ENCODE measurements at places on chromosomes 6 and 20.

DNA sequence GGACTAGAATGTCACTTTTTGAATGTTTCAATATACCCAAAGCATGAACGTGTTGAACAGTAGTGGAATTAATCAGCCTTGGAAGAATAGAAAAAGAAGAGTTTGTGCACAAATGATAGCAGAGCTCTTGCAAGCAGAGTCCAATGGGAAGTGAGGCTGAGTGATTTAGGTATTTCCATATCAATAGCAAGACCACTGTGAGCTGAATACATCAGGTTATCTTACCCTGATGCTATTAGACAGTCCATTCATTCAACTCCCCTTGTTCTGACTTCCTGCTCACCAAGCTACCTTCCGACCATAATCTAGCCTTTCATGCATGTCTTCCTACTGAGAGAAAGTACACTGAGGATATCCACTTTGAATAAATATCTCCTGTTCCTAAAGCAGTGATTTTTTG lies 349.2 kb upstream of the RNF217 start:
- no peak for DNase-seq

DNA sequence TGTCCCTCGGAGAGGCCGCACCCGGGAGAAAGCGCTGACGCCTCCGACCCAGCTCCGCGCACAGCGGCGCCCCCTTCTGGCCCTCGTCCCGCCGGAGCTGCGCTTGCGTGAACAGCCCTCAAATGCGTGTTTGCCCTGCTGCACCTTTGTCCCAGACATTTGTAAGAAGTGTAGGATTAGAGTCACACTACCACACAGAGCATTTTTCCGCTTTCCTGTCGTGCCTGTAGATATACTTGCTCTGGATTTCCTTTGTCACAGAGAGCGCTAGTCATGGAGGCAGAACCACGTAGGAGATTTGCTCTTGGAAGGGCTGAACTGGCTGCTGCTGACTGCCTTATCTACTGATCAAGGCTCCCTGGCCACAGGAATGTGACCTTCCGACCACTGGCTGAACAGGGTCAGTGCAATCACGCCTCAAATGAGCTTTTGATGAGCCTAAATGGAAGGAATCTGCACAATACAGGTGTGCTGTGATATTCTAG lies 62.3 kb downstream of the PAX1 start:
- DNase-seq = no peak

GRCh38 chr6:12024699-12025434 lies 12.8 kb downstream of the HIVEP1 start:
- no peak for DNase-seq

DNA sequence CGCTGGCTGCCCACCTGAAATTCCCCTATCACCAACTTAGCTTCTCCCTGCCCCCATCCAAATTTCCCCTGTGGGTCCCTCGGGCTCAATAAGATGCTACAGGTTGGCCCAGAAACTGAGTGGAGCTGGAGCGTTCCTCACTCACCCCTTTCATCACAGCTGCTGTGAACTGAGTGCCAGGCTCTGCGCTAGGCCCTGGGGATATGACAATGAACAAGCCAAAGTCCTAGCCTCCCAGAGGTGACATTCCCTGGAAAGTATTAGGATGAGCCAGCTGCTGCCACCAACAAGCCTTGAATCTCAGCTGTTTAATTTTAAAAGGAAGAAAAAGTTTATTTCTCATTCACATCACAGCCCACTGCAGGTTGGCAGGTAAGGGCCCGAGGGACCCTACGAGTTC lies 86.6 kb upstream of the EYA2 start:
- DNase-seq = no peak

- DNase-seq = no peak
These were observed 13.1 kb downstream of the RPS10 start for GRCh38 chr6:34412643-34413214.

DNA sequence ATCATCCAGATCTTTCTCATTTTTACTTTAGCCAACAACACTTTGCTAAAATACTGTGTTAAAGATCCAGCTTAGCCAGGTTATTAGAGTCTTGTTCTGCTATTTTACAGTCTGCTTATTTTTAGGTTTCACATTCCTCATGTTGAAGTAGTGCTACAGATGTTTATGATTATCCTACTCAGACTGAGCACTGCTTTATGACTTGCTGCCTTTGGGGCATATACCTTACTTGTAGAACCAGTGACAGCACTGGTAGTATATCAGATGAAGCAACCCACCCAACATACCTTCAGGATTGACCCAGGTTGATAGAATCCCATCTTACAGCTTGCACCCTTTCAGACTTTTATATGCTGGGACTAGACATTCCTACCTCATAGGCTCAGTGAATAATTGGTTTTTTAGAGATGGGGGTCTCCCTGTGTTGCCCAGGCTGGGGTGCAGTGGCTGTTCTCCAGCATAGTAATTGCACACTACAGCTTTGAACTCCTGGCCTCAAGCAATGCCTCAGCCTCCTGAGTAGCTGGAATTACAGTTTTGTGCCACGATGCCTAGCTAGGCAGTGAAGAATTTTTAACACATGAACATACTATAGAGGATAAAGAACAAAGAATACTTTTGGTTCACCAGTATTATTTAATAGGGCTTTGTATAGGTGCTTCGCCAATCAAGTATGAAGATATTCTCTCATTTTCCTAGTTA lies 63.8 kb upstream of the DYNLRB1 start:
- no peak for DNase-seq

DNA sequence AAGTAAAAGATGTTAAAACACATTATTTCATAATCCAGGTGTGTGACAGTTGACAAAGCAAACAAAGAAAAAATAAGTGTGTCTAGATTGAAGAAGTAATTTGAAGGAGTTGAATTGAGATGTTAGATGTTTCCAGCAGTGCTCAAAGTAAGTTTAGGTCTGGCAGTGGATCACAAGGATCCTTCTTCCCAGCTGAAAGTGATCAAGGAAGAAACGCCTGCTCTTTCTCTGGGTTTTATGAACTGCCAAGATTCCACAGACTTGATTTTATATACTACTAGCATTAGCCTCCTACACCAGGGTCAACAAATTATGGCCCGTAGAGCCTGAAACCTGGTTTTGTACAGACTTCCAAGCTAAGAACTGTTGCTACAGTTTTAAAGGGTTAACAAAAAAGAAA lies 30.3 kb downstream of the STX7 start:
- DNase-seq = no peak

DNA sequence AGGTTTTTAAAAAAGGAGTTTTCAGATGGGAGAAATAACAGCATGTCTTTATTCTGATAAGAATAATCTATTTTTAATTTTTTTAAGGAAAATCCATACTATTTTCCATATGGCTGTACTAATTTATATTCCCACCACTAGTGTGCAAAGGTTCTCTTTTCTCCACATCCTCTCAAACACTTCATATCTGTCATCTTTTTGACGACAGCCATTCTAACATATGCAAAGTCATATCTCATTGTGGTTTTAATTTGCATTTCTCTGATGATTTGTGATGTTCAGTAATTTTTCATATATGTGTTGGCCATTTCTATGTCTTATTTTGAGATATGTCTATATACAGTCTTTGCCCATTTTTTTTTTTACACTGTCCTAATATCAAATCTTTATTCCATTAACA lies 280.6 kb upstream of the RUNX2 start:
- no peak for DNase-seq

GRCh38 chr6:29516108-29516507 lies 28.4 kb upstream of the MAS1L start:
- DNase-seq = no peak

DNA sequence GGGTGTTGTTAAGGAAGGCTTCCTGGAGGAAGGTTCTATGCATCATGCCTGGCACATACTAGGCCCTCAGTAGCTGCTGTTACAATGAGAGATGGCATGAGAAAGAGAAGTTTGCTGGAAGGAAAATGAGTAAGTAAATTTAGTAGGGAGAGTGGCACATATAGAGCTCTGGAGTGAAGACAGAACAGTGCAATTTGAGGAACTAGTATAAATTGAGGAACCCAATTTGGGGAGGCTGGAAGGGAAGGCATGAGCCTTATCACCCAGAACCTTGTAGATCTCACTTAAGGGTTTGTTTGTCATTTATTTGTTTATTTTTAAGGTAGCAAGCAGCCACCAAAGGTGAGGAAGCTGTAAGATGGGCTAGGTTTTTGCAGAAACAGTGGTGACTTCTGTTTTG lies 87.1 kb upstream of the SCGN start:
- no peak for DNase-seq

GRCh38 chr6:56172144-56172543 lies 75.2 kb downstream of the COL21A1 start:
- no peak for DNase-seq

- no peak for DNase-seq
These were observed 2.8 kb upstream of the KCNQ2 start for GRCh38 chr20:63475209-63475608.

DNA sequence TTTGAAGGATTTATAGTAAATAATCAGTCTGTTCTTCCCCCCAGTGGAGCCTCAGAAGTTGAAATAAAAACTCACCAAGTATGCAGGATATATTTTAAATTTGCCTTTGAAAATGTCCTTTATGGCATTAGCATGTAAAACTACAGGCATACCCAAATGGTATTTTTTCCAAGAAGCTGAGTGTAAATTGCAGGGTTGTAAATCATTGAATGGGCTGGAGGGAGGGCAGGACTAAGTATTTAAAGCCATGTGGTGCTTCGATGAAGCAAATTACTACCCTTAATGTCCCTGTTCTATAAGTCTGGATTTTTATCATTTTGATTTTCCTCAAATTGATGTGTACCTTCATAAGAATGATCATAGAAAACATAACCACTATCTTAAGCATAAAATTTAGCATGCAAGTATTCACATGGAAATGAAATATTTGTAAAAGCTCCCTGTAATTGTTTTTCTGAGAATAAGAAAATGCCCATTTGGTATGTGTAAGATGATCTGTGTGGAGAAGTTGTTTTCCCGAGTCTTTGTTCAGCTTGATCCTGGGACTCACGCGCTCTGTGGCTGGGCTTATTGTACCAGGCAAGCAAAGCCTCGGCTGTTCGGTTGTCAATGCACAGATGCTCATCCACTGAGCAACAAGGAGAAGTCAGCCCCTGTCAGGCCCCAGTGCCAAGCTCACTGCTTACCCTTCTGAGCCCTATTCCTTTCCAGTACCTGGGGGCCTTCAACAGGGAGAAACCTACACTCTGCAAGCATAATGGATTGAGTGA lies 66.7 kb downstream of the CD164 start:
- DNase-seq = no peak

DNA sequence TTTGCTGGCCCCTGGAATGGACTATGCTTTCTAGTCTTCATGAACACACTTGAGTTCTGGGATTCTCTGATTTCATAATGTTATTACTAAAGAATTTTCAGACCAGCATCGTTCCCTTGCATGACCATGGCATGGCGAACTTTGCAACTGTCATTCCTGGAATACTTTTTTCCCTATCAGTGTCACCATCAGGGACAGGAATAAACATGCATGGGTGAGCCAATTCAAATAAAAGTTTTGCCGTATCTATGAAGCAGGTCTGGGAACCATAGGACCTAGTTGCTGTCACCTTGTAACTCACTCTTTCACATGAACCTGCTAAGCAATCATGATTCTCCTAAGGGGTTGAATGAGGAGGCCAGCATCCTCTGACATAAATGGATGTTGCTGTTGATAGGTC lies 68.2 kb upstream of the AGPAT4 start:
- DNase-seq = no peak

DNA sequence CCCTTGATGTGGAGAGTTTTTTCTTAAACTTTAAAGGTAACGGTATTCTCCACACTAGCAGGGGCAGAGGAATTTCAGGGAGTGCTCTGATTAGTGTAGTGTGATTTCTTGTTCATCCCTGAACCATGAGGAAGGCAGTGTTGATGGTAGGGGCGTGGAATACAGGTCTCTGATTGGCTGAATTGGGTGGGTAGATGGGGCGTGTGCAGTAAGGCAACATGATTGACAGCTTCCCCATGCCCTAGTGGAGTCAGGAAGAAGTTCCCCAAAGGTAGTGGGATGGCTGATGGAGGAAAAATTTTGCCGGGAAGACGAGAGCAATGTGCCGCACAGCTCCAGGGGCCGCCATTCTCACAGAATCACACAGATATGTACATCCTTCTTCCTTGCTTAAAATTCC lies 97.4 kb upstream of the SALL4 start:
- DNase-seq = no peak

DNA sequence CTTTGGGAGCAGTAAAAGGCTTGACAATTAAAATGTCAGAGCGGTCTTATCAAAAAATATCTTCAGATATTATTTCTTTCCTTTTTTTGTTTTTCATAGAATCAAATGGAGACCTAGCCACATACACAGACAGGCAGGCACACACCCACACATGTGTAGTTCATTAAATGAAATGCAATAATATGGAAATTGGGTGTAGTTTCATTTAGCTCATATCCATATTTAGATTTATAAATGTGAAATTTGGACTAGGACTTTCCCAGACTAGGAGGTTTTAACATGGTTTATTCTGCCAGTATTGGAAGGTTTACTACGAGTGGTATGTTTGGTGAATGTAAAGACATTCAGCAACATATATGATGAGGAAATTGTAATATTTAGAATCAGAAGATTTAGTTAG lies 277.7 kb upstream of the NT5E start:
- no peak for DNase-seq

- no peak for DNase-seq
These were observed 475.0 kb upstream of the SULF2 start for GRCh38 chr20:48260129-48260756.

GRCh38 chr6:87543696-87544473 lies 45.9 kb downstream of the RARS2 start:
- DNase-seq = no peak

DNA sequence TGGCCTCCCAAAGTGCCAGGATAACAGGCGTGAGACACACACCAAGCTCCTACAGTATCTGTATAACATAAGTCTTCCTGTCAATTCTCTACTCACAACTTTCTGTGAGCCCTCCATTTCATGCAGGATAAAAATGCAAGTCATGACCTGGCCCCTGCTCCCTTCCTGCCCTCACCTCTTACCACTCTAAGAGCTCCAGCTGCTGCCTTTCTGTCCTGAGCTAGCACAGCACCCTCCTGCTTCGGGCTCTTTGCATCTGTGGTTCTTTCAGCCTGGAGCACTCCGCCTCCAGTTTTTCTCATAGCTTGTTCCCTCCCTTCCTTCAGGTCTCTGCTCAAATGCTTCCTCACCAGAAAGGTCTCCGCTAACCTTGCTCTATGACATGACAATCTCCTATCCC lies 23.7 kb upstream of the TRPC4AP start:
- no peak for DNase-seq

DNA sequence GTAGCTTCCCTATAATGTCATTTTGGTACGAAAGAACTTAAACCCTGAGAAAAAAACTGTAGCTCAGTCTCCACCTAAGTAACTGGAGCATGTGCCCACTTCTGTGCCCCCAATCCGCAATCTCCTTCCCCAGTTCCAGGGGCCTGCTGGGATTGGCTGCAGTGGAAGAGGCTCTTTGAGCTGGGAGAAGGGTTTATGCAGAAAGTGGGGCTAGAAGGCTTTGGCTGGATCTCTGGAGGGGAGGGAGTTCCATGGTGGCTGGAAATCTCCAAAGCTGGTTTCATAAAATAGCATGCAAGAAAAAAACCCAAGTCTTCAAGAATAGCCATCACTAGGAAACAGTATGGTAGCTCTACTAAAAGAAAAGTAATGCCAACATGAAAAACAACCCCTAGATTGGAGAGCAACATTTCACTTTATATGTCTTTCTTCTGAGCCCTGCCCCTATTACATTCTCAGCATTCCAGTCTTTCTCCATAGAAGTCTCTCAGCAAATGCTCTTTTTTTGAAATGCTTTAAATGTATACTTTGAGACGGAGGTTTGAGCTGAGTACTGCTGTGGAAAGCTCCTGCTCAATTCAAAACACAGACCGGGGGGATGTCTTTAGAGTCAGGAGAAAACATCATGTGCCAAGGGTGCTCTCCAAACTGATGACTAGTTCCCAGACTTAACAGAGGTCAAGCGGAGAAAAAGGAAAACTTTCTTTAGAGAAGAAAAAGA lies 36.0 kb upstream of the FOXO3 start:
- DNase-seq = no peak
